NCI-H524 (cell line): ENCODE measurements at places on chromosomes 6 and 20.

- DNase-seq: no peak
Measured at GRCh38 chr6:7241709-7242645, 71.0 kb downstream of the SSR1 start.

DNA sequence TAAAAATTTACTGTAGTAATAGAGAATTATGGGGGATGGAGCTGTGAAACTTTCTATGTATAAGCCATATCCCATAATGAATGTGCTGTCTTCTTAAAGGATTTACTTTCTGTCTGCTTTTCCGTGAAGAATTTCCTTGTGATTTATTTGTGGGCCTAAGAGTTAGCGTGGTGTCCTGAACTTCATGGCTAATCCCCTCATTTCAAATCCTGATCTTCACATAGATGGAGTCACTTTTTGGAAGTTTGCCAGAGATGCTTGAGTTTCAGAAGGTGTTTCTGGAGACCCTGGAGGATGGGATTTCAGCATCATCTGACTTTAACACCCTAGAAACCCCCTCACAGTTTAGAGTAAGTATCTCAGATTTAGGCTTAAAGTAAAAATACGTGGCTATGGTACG is 19.4 kb upstream of the CLDN20 start:
- peak; percentile 20 for DNase-seq

- peak; percentile 76 for DNase-seq
Measured at GRCh38 chr20:20492521-20493332, 124.8 kb downstream of the INSM1 start.

- no peak for DNase-seq
Measured at GRCh38 chr6:17251953-17252352, 29.2 kb upstream of the RBM24 start.

GRCh38 chr6:17705778-17706579 is 746 bp downstream of the NUP153 start:
- DNase-seq: peak; percentile 71

- DNase-seq: no peak
Measured at GRCh38 chr6:131683479-131683878, 17.7 kb downstream of the OR2A4 start.

- DNase-seq: no peak
Measured at GRCh38 chr6:79708095-79708791, 77.1 kb downstream of the SH3BGRL2 start.

- no peak for DNase-seq
Measured at GRCh38 chr6:42509765-42510164, 54.1 kb upstream of the UBR2 start.

DNA sequence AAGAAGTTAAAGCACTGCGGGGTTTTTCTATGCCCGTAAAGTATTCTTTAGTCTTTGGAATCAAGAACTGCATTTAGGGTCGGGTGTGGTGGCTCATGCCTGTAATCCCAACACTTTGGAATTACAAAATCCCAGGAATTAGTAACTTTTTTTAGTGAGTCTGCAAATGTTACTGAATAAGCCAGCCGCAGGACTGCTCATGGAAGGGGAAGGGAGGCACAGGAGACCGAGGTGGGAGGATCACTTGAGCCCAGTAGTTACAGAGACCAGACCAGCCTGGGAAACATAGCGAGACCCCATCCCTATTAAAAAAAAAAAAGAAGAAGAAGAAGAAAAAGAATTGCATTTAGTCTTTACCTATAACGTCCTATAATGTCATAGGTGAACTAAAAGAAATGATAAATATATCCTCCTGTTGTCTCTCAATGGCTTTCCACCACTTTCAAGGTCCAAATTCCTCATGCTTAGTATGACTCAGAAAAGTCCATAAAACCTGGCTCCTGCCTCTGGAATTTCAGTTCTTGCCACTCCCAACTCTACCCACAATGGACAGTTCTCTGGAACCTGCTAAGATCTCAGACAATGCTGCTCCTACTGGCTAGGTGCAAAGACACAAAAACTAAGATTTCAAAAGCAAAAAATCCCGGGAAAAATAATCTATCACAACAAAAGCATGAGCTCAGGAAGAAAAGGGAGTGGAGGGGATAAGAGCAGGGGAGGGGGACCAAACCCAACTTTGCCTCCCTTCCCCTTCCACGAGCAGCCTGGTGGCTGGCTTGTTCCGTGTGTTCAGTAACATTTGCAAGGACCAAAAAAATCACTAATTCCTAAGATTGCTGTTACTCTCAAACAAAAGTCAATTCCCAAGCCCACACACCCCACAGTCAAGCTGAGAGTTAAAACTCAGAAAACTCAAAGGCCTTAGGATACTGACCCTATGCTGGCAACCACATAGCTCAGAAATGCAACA is 39.0 kb downstream of the B4GALT5 start:
- DNase-seq: no peak

- DNase-seq: no peak
Measured at GRCh38 chr6:88704980-88705379, 258.4 kb downstream of the RNGTT start.

GRCh38 chr6:100101644-100102043 is 107.6 kb upstream of the MCHR2 start:
- no peak for DNase-seq

- no peak for DNase-seq
Measured at GRCh38 chr6:129696843-129697242, 13.1 kb downstream of the ARHGAP18 start.

DNA sequence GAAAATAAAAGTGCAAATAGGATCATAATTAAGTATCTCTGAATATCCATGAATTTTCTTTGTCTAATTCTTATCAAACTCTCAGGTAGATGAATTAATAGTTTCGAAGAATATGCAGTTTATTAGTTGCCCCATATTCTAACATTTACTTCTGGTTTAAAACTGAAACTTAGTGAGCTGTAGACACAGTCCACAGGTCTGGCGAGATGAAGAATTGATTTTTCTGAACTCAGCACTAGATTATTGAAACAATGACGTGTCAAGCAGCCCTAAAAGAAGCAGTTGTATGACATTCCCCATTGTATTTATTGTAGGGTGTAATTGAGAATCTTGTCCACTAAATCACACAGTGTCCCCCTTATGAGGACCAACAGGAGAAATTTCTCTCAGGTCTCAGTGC is 407.1 kb downstream of the GRIK2 start:
- DNase-seq: no peak

- DNase-seq: no peak
Measured at GRCh38 chr6:145669627-145670034, 65.7 kb downstream of the EPM2A start.

- no peak for DNase-seq
Measured at GRCh38 chr20:23203951-23204730, 118.0 kb upstream of the CD93 start.

GRCh38 chr6:115666997-115667396 is 393.7 kb downstream of the FRK start:
- DNase-seq: no peak

DNA sequence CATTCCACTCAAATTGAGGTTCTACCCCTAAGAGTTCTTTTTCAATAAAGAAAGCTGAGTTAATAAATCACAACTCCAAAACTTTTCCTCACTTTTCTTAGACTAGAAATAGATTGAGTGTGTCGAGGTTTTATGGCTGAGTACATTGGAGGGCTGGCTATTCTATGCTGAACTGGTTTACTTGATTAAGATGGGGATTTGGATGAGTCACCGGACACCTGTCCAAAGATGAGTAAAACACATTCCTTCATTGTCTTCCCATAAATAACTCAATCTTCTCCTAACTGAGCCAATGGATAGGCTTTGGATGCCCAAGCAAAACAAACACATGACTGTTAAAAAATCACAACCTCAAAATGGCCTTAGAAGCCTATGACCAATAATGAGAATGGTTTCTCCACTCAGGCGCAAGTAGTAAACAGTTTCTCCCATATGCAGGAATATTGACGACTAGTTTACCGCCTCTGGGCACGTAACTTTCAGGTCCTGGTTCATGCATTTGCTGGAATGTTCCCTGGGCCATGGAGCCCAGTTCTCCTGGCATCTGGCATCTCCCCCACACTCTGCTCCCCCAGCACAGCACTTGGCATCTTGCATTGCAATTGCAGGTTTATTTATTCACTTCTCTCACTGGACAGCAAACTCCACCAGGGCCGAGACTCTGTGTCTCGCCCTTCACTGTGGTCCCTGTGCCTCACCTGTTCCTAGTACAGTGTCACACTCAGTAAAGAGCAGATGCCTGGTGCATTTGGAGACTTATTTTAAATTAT is 43.9 kb downstream of the BCAS1 start:
- no peak for DNase-seq

GRCh38 chr20:42085366-42085765 is 467.2 kb upstream of the CHD6 start:
- peak; percentile 56 for DNase-seq

GRCh38 chr20:36572701-36573102 is 695 bp upstream of the TGIF2 start:
- DNase-seq: no peak
